ENCODE measurements at places on chromosomes 2 and 18. TPM values are rescaled to one million over a fixed set of nuclear protein-coding genes. Genes with fewer than 3 reads are reported as not detected.

SPP2 gene
- total RNA-seq, result not detected

DNA sequence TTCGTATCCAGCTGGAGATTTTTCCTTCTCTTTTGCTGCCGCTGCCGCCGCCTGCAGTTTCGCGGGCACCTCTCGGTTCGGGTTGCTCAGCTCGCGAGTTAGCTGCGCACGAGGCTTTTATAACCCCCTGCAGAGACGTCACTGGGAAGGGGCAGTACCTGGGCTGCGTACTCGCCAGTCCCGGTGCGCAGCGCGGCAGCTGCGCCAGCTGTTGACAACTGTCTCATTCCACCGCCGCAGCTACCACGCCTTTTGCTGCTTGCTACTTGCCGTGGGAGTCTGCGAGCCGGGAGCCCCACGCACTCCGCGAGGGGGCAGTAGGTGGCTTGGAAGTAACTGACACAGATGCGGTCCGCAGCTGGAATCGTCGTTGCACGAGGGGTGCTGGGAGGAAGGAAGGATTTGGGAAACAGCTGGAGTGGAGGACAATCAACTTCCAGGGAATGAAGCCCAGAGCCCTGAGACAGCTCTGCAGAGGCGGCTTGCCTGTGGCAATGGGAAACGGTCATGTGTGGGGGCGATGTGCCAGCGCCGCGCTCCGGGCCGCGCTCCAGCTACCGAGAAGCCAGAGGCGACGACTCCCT lies at the start of gene TACR1:
TSS of gene TACR1 (minus strand) at position 93 of the 584 bp plus-strand sequence. CDS start 586 bp downstream, outside the sequence.
- peak; percentile 7 for DNase-seq

IL1RL1 gene
- total RNA-seq, result 5.1 TPM

REG1B gene
- total RNA-seq, result not detected

DNA sequence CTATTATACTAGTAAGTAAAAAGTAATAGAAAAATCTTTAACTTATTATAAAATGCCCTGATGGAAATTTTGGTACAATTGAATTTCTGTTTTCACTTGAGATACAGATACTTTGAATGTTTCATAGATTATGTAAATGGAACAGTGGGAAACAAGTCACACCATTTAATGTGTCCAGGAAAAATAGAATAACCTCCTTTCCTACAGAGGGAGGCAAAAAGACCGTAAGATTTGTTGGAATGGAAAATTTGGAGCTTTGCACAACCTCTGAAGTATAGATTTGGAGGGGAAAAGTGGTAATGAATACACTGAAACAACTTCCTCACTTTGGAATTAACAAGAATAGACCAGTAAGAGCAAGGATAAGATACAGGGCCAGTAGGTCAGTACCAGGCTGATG lies 149.2 kb upstream of the L3MBTL4 start:
- DNase-seq, result no peak

GRCh38 chr2:11009891-11010290 lies 98.2 kb downstream of the KCNF1 start:
- no peak for DNase-seq

TMEM247 gene
- not detected for total RNA-seq

- DNase-seq, result no peak
Measured at GRCh38 chr2:167017021-167017420, 128.7 kb downstream of the XIRP2 start.

GRCh38 chr18:13433125-13433524 lies 214.6 kb downstream of the LDLRAD4 start:
- no peak for DNase-seq

DNA sequence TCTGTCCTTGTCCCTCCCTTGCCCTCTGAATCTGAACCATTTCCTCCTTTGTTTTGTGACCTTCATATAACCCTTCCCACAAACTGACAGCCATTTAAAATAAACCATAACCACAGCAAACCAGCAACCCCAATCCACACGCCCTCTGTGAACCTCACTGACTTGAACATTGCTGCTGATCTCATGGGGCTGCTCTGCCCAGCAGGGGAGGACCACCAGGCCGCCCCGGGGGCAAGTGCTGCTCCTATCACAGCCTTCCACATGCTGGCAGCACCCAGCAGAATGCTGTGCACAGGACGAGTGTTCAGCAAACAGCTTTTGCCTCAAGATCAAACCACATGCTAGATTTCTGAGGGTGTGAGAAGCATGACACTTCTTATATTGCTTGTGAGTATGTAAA lies 73.9 kb upstream of the UXS1 start:
- no peak for DNase-seq

GRCh38 chr2:216717907-216718615 lies 22.7 kb upstream of the IGFBP5 start:
- DNase-seq, result no peak

ESCO1 gene
- total RNA-seq, result 19.4 TPM

DNA sequence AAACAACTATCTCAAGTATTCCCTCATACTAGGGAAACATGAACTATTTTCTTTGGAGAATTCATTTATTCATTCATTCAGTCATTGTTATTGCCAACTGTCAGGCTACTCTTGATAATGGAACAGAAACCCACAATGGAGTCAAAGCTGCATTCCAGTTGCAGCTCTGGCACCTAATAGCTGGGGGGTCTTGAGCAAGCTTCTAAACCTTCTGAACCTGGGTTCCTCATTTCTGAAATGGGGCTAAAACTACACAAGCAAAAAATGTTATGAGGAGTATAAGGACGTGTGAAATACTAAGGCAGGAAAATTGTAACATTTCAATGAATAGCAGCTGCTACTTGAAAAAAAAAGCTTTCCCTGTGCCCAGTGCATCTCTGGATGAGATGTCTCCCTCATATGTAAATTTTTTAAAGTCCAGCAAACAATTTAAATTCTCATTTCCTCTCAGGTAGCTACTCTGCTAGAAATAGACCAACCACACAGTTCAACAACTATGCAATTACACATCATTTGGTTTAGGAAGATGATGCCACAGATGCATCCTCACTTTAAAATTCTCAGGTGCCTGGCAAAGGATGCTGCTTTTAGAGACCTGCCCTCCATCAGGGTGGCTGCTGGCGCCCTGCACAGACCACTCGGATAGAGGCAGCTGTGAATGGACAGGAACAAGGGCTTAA lies 38.5 kb downstream of the SPRED2 start:
- DNase-seq, result no peak

- DNase-seq, result no peak
Measured at GRCh38 chr18:29512203-29512602, 1335.3 kb upstream of the CDH2 start.

RNF125 gene
- 1.4 TPM for total RNA-seq

DNA sequence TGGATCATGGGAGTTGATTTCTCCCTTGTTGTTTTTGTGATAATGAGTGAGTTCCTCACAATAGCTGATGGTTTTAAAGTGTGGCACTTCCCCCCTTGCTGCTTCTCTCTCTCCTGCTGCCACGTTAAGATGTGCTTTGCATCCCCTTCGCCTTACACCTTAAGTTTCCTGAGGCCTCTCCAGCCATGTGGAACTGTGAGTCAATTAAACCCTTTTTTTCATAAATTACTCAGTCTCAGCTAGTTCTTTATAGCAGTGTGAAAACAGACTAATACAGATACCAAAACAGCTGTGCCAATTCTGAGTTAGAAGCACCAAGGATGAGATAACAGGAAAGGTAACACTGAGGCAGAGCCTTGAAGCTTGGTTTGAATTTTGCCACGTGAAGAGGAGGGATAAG lies 44.7 kb downstream of the ITSN2 start:
- DNase-seq, result peak; percentile 16

- DNase-seq, result no peak
Measured at GRCh38 chr2:23475036-23475435, 90.1 kb downstream of the KLHL29 start.

MC4R gene
- total RNA-seq, result not detected

GRCh38 chr2:163664610-163665009 lies 71.2 kb downstream of the FIGN start:
- peak; percentile 55 for DNase-seq

GRCh38 chr2:200968162-200968561 lies 4.7 kb upstream of the ORC2 start:
- no peak for DNase-seq

GRCh38 chr2:239774142-239774462 lies 251.0 kb downstream of the NDUFA10 start:
- no peak for DNase-seq

Measured in kidney epithelial cell (primary cell).